ENCODE measurements at places on chromosomes 4 and X.

GRCh38 chr4:109465069-109465468, 31.5 kb downstream of the SEC24B start:
- DNase-seq = no peak

DNA sequence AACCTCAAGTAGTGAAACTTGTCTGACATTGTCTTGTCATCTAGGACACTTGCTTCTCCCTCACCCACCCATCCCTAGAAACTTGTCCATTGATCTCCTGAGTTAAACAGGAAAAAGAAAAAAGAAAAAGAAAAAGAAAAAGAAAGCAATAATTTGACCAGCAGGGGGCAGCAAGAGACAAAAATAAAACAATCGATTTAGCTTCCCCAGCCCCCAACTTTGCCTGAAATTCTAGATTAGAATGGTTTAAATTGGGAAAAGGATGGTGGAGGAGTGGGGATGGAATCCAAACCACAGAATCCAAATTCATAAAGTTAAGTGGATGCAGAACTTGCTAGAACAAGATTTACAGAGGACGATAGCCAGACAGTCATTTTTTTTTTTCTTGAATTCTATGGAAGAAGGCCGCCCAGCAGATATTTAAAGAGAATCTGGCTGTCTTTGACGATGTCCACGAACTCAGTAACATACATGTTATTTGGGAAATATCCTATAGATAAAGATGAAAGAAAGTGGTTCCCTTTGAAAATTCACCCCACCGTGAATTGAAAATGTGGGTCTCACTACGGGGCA, 282.9 kb downstream of the USP46 start:
- DNase-seq = no peak

GRCh38 chr4:135267148-135267865, 1065.7 kb upstream of the PABPC4L start:
- no peak for DNase-seq

DNA sequence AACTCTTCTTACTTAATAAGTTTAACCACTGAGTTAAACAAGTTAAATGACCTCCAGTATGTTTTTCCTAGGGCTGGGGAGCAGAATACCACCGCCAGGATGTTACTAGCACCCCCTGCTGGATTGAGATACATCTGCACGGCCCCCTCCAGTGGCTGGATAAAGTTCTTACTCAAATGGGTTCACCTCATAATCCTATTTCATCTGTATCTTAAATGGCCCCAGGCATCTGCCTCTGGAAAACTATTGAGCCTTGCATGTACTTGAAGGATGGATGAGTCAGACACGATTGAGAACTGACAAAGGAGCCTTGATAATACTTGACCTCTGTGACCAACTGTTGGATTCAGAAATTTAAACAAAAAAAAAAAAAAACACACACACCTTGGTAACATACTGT, 61.5 kb upstream of the MMAA start:
- no peak for DNase-seq

DNA sequence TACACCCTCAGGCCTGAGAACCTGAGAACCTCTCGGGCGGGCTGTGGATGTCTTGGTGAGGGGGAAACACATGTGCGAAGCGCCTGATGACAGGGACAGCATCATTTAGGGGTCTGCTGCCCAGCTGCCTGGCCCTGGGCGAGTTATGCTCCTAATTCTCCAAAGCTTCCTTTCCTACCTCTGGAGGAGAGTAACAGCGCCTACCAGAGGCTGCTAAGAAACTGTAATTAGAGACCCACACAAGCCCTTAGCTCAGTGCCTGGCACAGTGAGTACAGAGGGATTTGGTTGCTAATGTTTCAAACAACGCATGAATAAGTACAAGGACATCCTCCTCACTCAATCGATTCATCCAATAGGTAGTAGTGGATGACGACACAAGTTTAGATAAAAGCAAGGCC, 40.4 kb downstream of the BCOR start:
- no peak for DNase-seq

DNA sequence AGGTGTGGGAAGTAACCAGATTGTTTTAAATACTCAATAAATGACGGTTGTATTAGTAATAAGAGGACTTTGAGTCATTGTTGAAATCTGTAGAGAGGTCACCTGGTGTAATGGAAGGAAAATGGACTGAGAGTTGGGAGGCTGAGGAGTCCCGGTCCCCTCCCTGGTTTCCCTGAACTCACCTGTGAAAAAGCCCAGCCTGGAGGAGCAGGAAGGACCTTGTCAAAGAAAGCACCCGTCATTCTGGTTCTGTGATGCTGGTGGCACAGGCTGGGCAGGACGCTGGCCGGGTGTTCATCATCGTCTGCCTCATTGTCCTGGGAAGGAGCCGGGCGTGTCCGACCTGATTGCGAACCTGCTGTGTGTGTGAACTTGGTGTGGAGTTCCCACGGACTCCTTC, 70.8 kb downstream of the SORCS2 start:
- no peak for DNase-seq

- no peak for DNase-seq
Measured at GRCh38 chr4:186685767-186686183, 37.9 kb downstream of the FAT1 start.

- DNase-seq = no peak
Measured at GRCh38 chrX:46653482-46653881, 79.9 kb downstream of the CHST7 start.

- no peak for DNase-seq
Measured at GRCh38 chr4:141912831-141913230, 276.4 kb downstream of the IL15 start.

- DNase-seq = no peak
Measured at GRCh38 chr4:5069901-5070300, 18.6 kb downstream of the STK32B start.

GRCh38 chrX:11929476-11929875, 171.4 kb downstream of the MSL3 start:
- DNase-seq = no peak

DNA sequence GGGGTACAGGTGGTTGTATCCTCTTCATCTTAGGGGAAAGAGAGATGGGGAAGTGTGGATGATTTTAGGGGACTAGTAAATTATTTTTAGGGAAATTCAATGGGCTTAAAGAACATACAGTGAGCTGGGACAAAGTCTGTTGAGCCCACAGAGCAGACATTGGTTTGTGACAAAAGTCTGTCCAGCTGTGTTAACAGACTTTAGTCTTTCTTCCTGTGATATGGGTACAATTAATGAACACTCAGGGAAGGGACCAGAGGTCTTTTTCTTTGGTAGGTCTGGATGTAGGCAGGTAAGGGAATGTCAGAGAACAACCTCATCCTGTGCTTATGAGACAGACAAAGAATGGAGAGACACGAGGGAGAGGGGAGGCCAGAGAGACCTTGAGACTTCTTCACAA, 2.0 kb downstream of the CLRN2 start:
- DNase-seq = no peak

DNA sequence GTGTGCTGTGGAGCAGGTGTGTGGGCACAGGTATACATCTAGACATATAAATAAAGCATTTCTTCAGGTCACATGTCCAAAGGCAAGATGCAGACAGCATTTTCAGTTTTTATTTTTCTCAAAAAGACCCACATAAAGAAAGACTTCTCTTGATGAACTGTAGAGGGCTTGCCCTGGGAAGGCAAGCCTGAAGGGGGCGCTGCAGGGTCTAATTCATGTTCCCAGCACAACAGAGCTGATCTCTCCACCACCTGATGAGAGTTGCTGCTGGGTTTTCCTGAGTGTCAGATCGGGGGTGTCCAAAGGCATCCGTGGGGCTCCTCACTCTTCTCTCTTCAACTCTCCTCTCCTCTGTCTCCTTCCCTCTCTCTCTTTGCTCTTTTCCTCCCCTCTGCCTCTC, 26.6 kb downstream of the ADRA2C start:
- no peak for DNase-seq
